ENCODE measurements at places on chromosomes 12 and 14. TPM values are rescaled to one million over a fixed set of nuclear protein-coding genes. Genes with fewer than 3 reads are reported as not detected.

COL2A1 gene
- polyA plus RNA-seq, result not detected

MIP gene
- polyA plus RNA-seq, result not detected

USP5 gene
- 54.8 TPM for polyA plus RNA-seq

RAB35 gene
- polyA plus RNA-seq, result 64.9 TPM

OR4E2 gene
- not detected for polyA plus RNA-seq

KLRC1 gene
- not detected for polyA plus RNA-seq

KRT78 gene
- not detected for polyA plus RNA-seq

KRT79 gene
- polyA plus RNA-seq, result not detected
